ENCODE measurements at places on chromosomes 11 and 22. TPM values are rescaled to one million over a fixed set of nuclear protein-coding genes. Genes with fewer than 3 reads are reported as not detected.

GRCh38 chr22:37023743-37024338, 4.3 kb downstream of the MPST start:
- H3K4me3 ChIP-seq = no peak overlapping the region
- H3K4me1 ChIP-seq = peaks cover 16% of the 10 kb centered on the region
- H3K36me3 ChIP-seq = peaks cover 10% of the 10 kb centered on the region
- no peak for DNase-seq

- H3K4me1 ChIP-seq = peaks cover 57% of the 10 kb centered on the region
- no peak for DNase-seq
- H3K27me3 ChIP-seq = no peaks in the 10 kb centered on the region
- no peaks in the 10 kb centered on the region for H3K36me3 ChIP-seq
- no peak overlapping the region for H3K4me3 ChIP-seq
- H3K27ac ChIP-seq = no peak overlapping the region
These were observed 59.4 kb upstream of the CD44 start for GRCh38 chr11:35079611-35080010.

- no peak overlapping the region for H3K4me3 ChIP-seq
- H3K27ac ChIP-seq = no peak overlapping the region
- no peaks in the 10 kb centered on the region for H3K4me1 ChIP-seq
- H3K36me3 ChIP-seq = no peaks in the 10 kb centered on the region
- H3K27me3 ChIP-seq = peaks cover 50% of the 10 kb centered on the region
- DNase-seq = no peak
These were observed 18.5 kb downstream of the OR51F1 start for GRCh38 chr11:4751201-4751600.

GRCh38 chr11:101786916-101787315, 127.9 kb upstream of the CEP126 start:
- peaks cover 3% of the 10 kb centered on the region for H3K36me3 ChIP-seq
- peaks cover 15% of the 10 kb centered on the region for H3K4me1 ChIP-seq

DNA sequence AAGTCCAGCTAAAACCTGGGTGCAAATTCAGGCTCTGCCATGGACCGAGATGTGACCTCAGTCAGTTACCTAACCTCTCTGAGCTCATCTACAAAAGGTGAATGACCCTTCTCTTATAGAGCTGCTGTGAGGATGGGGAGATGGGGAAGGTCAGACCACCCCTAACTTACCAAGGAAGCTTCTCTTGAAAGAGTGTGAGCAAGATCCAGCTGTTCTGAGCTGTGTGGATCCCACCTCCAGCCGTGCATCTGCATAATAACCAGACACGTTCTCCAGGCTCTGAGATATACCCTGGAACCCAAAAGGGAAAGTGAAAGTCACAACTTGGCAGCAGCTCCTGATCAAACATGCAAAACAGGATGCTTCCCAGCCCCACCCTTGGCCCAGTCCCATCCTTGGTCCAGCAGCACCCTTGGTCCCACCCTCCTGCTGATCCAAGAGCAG, at the start of gene APOL3:
Gene APOL3 (minus strand): TSS at position 257 of the 444 bp plus-strand sequence. CDS start 11,700 bp downstream, outside the sequence.
- H3K4me3 ChIP-seq = no peak within 1 kb of the TSS
- peaks cover 39% of the 10 kb centered on the region for H3K4me1 ChIP-seq
- no peaks in the 10 kb centered on the region for H3K36me3 ChIP-seq
- no peak for DNase-seq
- peaks cover 3% of the 10 kb centered on the region for H3K27me3 ChIP-seq

DNA sequence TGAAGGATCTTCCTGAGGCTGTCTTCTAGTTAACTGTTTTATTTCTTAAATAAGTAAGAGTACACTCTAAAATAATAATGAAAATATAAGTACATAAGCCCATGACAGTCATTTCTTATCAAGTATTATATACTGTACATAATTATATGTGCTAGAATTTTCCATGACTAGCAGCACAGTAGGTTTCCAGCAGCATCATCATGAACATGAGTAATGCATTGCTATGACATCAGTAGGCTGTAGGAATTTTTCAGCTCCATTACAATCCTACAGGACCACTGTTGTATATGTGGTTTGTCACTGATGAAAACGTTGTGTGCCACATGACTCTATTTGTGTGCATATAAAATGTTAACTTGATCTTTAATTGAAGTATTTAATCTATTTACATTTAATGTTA, 22.0 kb downstream of the ZNF202 start:
- DNase-seq = no peak
- peaks cover 5% of the 10 kb centered on the region for H3K36me3 ChIP-seq
- peaks cover 21% of the 10 kb centered on the region for H3K27me3 ChIP-seq
- H3K4me1 ChIP-seq = no peaks in the 10 kb centered on the region

DNA sequence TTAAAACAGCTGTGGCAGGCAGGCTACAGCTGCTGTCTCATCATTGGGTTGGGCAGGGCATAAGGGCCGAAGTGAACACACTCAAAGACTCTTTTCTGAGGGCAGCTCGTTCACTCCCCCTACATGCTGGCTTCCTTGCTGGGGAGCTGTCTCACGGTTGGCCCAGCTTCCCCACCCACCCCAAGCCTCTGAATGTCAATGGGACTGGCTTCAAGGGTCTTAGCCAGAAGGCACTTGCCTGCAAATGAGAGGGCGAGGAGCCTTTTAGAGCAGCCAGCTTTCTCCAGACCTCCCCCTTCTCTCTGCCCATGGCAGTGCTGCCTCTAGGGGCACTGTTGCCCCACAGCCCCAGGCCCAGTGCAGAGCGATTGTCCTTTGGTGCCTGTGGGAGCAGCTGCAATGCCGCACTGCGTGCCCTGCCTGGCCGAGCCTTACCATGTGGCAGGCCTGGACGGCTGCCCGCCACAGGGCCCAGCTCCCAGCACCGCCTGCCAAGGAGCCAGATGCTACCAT, 94.7 kb upstream of the RASSF10 start:
- H3K4me1 ChIP-seq = no peaks in the 10 kb centered on the region
- H3K27ac ChIP-seq = no peak overlapping the region
- DNase-seq = no peak
- no peaks in the 10 kb centered on the region for H3K27me3 ChIP-seq
- no peak overlapping the region for H3K4me3 ChIP-seq

DNA sequence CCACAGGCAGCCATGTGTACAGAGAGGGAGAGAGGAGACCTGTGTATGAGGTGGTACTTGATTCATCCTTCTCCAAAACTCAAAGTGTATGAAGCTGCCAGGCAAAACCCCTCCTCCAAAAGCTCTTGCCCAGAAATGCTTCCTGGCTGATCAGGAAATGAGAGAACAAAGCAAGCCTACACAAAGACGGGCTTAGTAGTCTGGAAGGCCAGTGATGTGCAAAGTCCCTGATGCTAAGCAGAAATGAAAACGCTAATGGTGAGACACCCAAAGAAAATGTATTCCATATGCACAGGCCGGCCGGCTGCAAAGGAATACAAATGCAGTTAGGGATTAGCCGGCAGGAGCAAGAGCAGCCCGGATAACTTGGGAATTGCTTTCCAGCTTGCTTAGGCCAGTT, 234.9 kb upstream of the CADM1 start:
- DNase-seq = no peak
- no peak overlapping the region for H3K27ac ChIP-seq
- peaks cover 17% of the 10 kb centered on the region for H3K27me3 ChIP-seq

- DNase-seq = no peak
- no peaks in the 10 kb centered on the region for H3K36me3 ChIP-seq
- no peak overlapping the region for H3K27ac ChIP-seq
- H3K4me1 ChIP-seq = peaks cover 19% of the 10 kb centered on the region
- H3K27me3 ChIP-seq = no peaks in the 10 kb centered on the region
These were observed 369.4 kb downstream of the DDX10 start for GRCh38 chr11:109034339-109034696.

DNA sequence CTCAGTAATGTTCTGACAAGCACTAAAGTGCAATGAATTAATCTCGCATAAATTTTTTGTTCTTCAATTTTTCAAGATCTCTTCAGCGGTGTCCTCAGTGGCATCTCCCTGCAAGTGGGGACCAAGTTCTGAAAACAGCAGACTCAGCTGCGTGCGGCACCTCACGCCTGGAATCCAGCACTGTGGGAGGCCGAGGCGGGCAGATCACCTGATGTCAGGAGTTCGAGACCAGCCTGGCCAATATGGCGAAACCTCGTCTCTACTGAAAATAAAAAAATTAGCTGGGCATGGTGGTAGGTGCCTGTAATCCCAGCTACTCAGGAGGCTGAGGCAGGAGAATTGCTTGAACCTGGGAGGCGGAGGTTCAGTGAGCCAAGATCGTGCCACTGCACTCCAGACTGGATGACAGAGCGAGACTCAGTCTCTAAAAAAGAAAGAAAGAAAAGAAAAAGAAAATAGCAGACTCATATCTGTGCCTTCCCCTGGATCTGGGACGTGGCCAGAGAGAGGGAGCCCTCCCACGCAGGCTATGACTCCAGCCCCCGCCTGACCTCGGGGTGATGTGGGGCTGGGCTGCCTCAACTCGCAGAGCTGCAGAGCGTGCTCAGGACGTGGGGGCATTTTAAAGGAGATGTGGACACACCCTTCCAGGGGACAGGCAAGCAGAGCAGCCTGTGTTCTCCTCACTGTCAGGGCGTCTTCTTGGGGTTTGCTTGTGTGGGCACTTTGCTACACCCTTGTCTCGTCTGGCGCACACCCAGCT, 346.6 kb downstream of the BRD1 start:
- no peaks in the 10 kb centered on the region for H3K36me3 ChIP-seq
- H3K27me3 ChIP-seq = peaks cover 42% of the 10 kb centered on the region
- H3K4me3 ChIP-seq = peak overlapping the region; percentile 50
- H3K27ac ChIP-seq = no peak overlapping the region
- DNase-seq = no peak

DNA sequence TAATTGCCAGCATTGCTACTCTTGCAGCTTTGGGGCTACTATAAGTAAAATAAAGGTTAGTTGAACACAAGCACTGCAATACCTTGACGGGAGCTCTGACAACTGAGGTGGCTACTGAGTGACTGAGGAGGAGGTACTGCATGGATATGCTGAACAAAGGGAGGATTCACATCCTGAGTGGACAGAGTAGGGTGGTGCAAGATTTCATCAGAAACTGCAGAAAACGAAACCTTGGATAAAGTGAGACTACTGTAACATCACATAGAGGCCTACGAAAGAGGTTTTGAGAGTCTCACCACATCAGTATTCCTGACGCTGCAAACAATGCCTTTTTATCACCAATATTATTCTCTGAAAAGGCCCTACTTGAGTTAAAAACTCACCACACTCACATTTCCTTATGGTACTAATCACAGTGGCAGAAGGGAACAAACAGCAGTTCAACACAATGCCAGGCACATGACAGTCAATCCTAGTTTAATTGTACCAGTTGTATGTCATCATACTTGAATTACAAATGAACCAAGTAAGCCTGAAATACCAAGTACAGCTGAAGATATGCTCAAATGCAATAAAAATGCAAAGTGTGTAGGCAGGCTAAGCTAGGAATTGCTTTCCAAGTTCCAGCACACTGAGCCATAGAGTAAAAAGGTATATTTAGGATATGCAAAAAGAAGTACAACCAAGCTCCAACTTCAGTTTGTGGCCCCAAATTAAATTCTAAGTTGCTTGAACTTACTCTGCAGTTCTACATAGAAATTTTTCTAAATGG, 4.0 kb upstream of the GPR83 start:
- peaks cover 5% of the 10 kb centered on the region for H3K36me3 ChIP-seq
- no peak for DNase-seq
- peaks cover 12% of the 10 kb centered on the region for H3K4me1 ChIP-seq
- no peak overlapping the region for H3K4me3 ChIP-seq

GRCh38 chr11:69912911-69913451, 93.8 kb upstream of the FGF3 start:
- H3K36me3 ChIP-seq = no peaks in the 10 kb centered on the region
- peaks cover 15% of the 10 kb centered on the region for H3K4me1 ChIP-seq
- peak; percentile 67 for DNase-seq
- H3K27ac ChIP-seq = no peak overlapping the region
- peaks cover 5% of the 10 kb centered on the region for H3K27me3 ChIP-seq
- H3K4me3 ChIP-seq = no peak overlapping the region

- H3K4me3 ChIP-seq = no peak overlapping the region
- peaks cover 11% of the 10 kb centered on the region for H3K4me1 ChIP-seq
- peaks cover 9% of the 10 kb centered on the region for H3K36me3 ChIP-seq
- no peak for DNase-seq
- H3K27me3 ChIP-seq = no peaks in the 10 kb centered on the region
These were observed 408.4 kb downstream of the SOX6 start for GRCh38 chr11:15947681-15948648.

GRCh38 chr11:62087694-62088093, 36.1 kb upstream of the INCENP start:
- H3K4me3 ChIP-seq = no peak overlapping the region
- H3K4me1 ChIP-seq = no peaks in the 10 kb centered on the region
- H3K27me3 ChIP-seq = no peaks in the 10 kb centered on the region
- H3K36me3 ChIP-seq = peaks cover 3% of the 10 kb centered on the region
- no peak for DNase-seq

- H3K27me3 ChIP-seq = peaks cover 2% of the 10 kb centered on the region
- H3K4me3 ChIP-seq = no peak overlapping the region
- H3K36me3 ChIP-seq = no peaks in the 10 kb centered on the region
- no peak overlapping the region for H3K27ac ChIP-seq
- DNase-seq = no peak
- H3K4me1 ChIP-seq = no peaks in the 10 kb centered on the region
These were observed 643.6 kb downstream of the ETS1 start for GRCh38 chr11:127943763-127944162.

DNA sequence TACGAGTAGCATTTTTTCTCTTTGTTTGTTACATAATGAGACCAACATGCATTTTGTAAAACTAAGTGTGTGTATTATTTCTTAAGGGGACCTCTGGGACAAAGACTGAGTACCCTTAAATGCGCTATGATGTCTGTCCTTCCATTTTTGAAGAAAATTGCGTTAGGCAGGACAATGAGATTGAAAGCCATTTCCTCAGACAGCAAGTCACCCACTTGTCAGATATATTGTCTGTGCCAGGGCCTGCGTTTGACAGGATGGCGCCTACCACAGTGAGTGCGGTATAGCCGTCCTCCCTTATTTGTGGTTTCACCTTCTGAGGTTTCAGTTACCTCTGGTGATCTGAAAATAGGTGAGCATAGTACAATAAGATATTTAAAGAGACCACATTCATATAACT, 2.2 kb downstream of the AP2A2 start:
- H3K27me3 ChIP-seq = no peaks in the 10 kb centered on the region
- H3K4me1 ChIP-seq = peaks cover 40% of the 10 kb centered on the region
- H3K27ac ChIP-seq = no peak overlapping the region
- DNase-seq = peak; percentile 19
- no peak overlapping the region for H3K4me3 ChIP-seq

DNA sequence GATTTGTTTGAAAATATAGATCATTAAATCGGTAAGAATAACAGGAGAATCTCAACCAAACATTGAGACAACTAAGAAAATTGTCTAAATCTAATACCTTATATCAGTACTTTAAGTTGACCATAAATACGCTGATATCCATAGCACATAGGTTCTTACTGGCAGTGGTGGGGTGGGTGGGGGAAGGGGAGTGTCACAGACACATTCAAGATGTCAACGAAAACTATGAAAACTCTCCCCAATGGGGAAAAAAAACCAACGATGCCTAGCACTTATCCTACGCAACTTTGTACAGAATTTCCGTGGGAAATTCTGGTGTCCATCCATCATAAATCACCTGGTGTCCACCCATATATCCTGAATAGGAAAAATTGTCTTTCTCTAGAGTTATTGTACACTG, 6.2 kb downstream of the GRAP2 start:
- H3K4me1 ChIP-seq = no peaks in the 10 kb centered on the region
- H3K4me3 ChIP-seq = no peak overlapping the region
- peaks cover 10% of the 10 kb centered on the region for H3K27me3 ChIP-seq

- H3K27me3 ChIP-seq = peaks cover 10% of the 10 kb centered on the region
- no peak overlapping the region for H3K4me3 ChIP-seq
These were observed 460.1 kb downstream of the DLG2 start for GRCh38 chr11:85167038-85167437.

The C22orf31 gene
- not detected for total RNA-seq

The TUBGCP6 gene
- 31.2 TPM for total RNA-seq

The KCNA4 gene
- total RNA-seq = not detected

The TSPAN32 gene
- total RNA-seq = not detected

The USP2 gene
- total RNA-seq = 4.1 TPM

The LIMK2 gene
- total RNA-seq = 58.6 TPM

The SERHL2 gene
- total RNA-seq = 3.5 TPM

Data from chondrocyte (in vitro differentiated cells).